ENCODE measurements at places on chromosomes 13 and 19.

DNA sequence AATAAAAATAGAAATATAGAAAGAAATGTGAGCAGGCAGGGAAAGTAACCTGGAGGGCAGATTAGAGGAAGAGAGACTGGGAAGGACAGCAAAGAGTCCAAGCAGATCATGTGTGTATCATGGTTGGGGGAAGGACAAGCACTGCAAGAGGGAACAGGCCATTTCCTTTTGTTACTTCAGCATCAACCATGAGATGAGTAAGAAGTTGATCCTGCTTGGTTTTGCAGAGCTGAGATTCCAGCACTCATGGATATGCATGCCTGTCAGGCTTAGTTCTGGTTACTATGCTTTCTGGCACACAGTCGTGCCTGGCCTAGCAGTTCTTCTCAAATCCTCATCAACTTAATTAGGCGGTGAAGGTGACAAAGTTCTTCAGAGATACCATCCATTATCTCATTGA is 18.1 kb downstream of the NALCN start:
- DNase-seq = peak; percentile 83
- peak overlapping the region; percentile 37 for H3K27ac ChIP-seq
- H3K4me3 ChIP-seq = no peak overlapping the region
- H3K27me3 ChIP-seq = no peaks in the 10 kb centered on the region
- no peaks in the 10 kb centered on the region for H3K36me3 ChIP-seq

- H3K4me3 ChIP-seq = no peak overlapping the region
- no peaks in the 10 kb centered on the region for H3K36me3 ChIP-seq
- H3K4me1 ChIP-seq = no peaks in the 10 kb centered on the region
- DNase-seq = no peak
- H3K27me3 ChIP-seq = no peaks in the 10 kb centered on the region
Observed at GRCh38 chr19:54074851-54075250, 6.3 kb downstream of the TARM1 start.

GRCh38 chr13:24505756-24506155 is 6.8 kb downstream of the PARP4 start:
- no peak for DNase-seq
- no peaks in the 10 kb centered on the region for H3K27me3 ChIP-seq
- H3K4me3 ChIP-seq = no peak overlapping the region
- no peaks in the 10 kb centered on the region for H3K36me3 ChIP-seq
- peaks cover 8% of the 10 kb centered on the region for H3K4me1 ChIP-seq

DNA sequence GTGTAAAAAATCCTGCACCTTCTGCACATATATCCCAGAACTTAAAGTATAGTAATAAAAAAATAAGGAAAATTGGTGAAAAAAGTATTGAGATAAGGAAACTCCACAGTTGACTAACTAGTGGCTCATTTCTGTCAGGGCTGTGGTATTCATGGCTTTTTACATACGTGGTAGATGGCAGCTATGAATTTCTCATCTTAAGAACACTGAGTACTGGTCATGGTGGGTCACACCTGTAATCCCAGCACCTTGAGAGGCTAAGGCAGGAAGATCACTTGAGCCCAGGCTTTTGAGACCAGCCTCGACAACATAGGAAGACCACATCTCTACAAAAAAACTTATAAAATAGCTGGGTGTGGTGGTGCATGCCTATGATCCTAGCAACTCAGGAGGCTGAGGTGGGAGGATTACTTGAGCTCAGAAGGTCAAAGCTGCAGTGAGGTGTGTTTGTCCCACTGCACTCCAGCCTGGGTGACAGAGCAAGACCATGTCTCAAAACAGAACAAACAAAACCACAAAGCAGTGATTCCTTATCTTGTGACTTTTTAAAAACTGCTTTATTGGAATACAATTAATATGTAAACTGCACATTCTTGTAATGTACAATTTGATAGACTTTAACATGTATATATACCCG is 16.8 kb downstream of the SLAIN1 start:
- no peaks in the 10 kb centered on the region for H3K27me3 ChIP-seq
- no peak for DNase-seq
- no peak overlapping the region for H3K27ac ChIP-seq
- H3K4me1 ChIP-seq = no peaks in the 10 kb centered on the region

DNA sequence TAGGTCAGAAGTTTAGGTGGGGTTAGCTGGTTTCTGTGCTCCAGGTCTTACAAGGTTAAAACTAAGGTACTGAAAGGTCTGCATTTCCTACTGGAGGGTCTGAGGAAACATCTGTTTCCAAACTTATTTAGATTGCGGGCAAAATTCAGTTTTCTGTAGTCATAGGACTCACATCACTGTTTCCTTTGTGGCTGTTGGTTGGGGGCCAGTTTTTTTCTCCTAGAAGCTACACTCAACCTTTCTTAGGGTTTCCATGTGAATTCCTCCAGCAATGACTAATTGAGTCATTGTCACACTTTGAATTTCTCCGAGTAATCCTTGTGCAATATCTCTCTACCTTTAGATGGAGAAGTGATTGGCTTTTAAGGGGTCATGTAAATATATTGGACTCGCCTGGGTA is 773.4 kb upstream of the SLITRK1 start:
- DNase-seq = peak; percentile 82
- no peaks in the 10 kb centered on the region for H3K36me3 ChIP-seq
- no peak overlapping the region for H3K4me3 ChIP-seq

- H3K4me3 ChIP-seq = peak overlapping the region; percentile 82
- no peaks in the 10 kb centered on the region for H3K27me3 ChIP-seq
- H3K4me1 ChIP-seq = peaks cover 6% of the 10 kb centered on the region
- peak; percentile 67 for DNase-seq
- no peaks in the 10 kb centered on the region for H3K36me3 ChIP-seq
- H3K27ac ChIP-seq = peak overlapping the region; percentile 96
Observed at GRCh38 chr13:74136084-74136658, 2.0 kb upstream of the KLF12 start.
